ENCODE measurements at places on chromosomes 13 and 19.

- DNase-seq = no peak
Measured at GRCh38 chr13:108402850-108403249, 133.3 kb downstream of the TNFSF13B start.

DNA sequence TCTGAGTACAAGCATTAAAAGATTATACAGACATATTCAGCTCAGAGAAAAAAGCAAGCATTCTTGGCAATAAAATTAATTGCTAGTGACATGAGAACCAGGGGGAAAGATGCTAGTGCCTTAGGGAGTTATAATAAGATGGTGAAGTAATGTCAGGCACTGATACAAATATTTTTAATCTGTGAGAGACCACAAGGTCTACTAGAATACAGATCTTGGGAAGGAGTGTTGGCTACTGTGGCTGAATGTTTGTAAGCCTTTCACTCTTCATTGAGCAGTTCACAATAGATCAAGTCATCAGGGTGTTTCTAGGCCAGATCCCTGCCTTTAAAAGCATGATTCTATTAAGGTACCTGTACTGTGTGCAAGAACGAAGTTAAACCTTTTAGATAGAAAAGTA, 16.4 kb downstream of the FREM2 start:
- DNase-seq = no peak

GRCh38 chr19:6150289-6150688, 14.8 kb downstream of the ACSBG2 start:
- no peak for DNase-seq

- no peak for DNase-seq
Measured at GRCh38 chr13:20331949-20332348, 99.8 kb upstream of the GJB6 start.

DNA sequence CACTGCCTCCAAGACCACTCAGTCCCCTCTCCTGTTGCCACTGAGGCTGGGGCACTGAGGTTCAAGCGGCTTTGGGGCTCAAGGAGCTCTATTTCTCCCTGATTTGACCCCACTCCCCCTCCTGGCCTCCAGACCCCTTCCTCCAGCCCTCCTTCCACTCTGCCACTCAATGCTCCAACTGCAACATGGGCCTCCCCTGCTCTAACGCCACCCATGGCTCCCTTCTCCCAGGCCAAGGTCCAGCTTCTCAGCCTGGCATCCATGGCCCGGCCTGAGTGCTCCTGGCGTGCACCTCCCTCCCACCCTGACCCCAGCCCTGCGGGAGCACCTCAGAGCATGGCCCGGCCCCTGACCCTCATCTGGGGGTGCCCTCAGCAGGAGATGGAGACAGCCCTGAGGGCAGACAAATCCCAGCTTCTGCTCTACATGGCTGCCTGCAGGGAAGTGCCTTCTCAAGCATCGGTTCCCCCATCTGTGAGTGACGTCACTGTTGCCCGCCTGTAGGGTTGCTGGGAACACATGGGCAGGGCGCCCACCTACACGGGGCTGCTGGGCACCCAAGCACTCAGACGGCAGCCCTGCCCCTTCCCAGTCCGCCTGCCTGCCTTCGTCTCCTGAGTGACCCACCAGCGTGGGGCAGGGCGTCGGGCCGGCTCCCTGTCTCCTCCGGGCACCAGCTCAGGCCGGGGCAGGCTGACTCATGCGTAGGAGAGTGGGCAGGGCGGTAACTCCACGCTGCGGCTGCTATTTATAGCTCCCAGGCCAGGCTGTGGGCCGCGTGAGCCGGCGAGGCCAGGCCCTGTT, 1.6 kb upstream of the DIRAS1 start:
- no peak for DNase-seq

- no peak for DNase-seq
Measured at GRCh38 chr13:23985060-23985459, 87.8 kb upstream of the C1QTNF9B start.

DNA sequence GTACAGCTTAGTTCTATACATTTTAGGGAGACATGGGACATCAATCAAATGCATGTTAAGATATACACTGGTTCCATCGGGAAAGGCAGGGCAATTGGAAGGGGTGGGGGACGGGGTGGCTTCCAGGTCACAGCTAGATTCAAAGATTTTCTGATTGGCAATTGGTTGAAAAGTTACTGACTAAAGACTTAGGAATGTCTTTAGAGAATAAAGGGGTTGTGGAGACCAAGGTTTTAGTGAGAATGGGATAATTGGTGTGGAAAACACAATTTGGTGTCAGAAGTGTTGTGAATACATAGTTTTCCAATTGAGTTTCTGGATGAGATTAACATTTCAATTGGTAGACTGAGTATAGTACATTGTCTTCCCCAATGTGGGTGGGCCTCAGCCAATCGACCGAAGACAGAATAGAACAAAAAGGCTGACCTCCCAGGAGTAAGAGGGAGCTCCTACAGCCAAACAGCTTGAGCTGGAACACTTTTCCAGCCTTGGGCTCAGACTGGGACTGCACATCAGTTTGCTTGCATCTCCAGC, 988 bp upstream of the CCDC169 start:
- DNase-seq = peak; percentile 10

GRCh38 chr19:16554776-16555175, 12.5 kb upstream of the CHERP start:
- no peak for DNase-seq

GRCh38 chr13:103006641-103007426, 59.4 kb downstream of the SLC10A2 start:
- peak; percentile 33 for DNase-seq

DNA sequence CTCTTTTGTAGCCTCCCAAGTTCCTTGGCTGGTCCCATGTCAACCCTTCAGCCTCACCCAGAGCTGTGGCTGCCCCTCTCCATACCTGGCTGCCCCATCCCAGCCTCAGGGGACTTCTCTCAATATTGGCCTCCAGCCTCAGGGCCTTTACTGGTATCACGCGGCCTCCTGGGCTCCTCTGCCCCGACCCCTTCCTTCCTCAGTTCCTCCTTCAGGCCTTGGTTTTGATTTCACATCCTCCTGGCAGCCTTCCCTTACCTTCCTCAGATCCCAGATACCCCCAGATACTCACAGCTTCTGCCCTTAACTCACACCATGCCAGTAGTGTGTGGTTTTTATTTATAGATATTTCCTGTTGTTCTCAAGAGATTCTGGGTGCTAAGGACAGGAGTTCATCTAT, 12.8 kb upstream of the SCN1B start:
- DNase-seq = no peak

- DNase-seq = no peak
Measured at GRCh38 chr19:3361384-3362216, 4.8 kb upstream of the NFIC start.

GRCh38 chr13:43316946-43317353, 293.6 kb downstream of the DNAJC15 start:
- peak; percentile 76 for DNase-seq

GRCh38 chr19:35755550-35756376, 1.1 kb downstream of the HSPB6 start:
- peak; percentile 51 for DNase-seq

DNA sequence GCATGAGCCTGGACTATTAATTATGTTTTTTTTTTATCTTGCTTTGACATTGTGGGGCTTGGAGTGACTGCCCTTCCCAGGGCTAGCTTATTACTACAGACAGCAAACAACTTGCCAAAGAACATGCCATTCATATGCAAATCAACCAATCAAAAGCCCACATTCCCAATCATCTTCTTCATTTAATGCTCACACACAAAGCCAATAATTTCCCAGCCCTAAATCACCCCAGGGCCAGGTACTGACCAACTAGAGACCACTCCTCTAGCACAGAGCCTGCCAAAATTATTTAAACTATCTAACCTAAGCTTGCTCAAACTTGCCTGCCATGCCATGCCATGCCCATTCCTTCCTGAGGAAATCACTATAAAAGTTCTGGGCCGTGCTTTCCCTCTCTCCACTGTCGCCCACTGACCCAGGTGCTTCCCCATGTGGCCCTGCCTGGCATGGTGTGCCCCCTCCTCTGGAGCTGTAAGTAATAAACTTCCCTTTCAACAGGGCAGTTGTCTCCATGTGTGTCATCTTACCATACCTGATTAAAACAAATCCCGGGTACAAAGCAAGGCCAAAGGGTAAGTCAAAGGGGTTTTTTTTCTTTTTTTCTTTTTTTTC, 15.7 kb downstream of the PBX4 start:
- DNase-seq = no peak

- no peak for DNase-seq
Measured at GRCh38 chr13:65881561-65882155, 1348.5 kb downstream of the PCDH9 start.

- DNase-seq = peak; percentile 55
Measured at GRCh38 chr19:55546822-55547614, 1.7 kb upstream of the SBK3 start.

DNA sequence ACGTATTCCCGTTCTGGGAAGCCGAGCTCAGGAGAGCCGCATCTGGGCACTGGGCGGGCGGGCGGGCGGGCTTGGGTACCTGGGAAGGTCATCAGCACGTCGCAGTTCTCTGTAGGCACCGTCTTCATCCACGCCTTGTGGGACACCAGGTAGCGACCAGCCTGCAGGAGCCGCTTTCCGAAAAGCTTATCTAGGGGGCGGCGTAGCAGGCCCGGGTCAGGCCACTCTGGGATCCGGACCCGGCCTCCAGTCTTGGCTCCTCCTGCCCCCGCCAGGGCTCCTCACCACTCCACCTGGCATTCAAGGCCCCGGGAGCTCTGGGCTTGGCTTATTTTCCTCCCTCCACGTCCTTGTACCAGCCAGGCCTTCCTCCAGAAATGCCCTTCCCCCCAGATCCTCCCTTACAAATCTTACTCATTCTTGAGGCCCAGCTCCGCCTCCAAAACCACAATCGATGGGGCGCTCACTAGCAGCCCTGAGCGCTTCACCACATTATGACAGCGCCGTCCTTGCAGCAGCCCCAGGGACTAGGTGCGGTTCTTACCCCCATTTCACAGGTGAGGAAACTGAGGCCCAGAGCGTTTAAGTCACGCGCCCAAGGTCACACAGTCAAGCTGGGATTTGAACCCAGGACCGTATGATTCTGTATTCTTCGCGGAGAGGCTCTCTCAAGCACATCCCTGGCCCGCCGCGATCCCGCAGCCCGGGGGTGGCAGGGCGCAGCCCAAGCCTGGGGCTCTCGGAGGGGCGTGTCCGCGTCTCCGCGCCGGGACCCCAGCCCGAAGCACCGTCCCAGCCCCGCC, 843 bp downstream of the ANO8 start:
- peak; percentile 89 for DNase-seq

DNA sequence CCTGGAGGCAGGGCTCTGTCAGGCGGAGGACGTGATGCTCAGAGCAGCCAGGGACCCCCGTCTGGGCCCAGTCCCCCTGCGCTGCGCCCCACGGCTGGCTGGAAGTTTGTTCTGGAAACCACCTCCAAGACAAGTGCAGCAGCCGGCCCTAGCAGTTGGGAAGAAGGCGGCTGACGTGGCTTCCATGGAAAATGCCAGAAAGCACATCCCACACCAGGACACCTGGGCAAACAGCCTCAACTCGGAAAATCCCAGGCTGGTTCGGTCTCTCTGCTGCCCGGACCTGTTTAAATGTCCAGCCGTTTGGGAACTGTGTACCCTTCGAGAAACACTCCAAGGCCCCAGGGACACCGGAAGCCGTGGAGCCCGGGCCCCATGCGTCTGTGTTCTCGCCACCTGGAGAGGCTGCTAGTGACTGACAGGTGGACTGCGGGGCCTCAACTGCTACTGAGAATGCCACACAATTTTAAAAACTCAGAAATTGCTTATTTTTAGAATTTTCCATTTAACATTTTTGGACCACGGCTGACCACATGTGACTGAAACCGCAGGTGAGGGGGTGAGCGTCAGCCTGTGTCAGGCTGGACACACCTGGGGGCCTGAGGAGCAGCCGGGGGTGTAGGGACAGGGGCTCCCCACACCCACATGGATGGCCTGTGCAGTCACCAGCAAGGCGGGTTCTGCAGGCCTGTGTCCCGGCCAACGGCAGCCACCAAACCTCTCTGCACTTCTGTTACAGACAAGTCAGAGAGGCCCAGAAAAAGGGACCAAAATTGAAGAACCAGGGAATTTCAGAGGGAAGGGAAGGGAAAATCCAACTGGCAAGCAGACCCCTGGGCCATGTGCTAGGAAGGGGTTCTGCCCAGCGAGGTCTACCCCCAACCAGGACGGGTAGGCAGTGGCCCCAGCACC, 31.7 kb downstream of the RASA3 start:
- DNase-seq = no peak

- no peak for DNase-seq
Measured at GRCh38 chr13:65763811-65764210, 1466.3 kb downstream of the PCDH9 start.

GRCh38 chr19:39152066-39152465, 26.5 kb downstream of the PAK4 start:
- DNase-seq = no peak

- peak; percentile 36 for DNase-seq
Measured at GRCh38 chr13:49046519-49046918, 70.8 kb downstream of the FNDC3A start.

DNA sequence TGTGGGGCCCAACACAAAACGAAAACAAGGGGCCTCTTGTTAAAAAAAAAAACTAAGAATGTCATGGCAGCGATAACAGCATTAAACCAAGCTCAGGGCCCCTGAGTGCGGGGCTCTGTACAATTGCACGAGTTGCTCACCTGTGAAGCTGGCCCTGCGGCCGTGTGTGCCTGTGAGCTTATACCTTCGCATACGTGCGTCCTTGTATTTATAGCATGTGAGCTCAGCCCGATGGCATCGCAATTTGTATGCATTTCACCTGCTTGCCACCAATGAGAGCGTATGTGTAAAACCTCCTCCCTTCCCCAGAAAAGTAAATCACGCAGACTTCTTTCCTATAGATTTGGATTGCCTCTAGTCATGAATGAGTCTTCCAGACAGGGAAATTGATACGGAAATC, 17.1 kb downstream of the HNRNPM start:
- no peak for DNase-seq

GRCh38 chr19:35122687-35123551, 7.3 kb downstream of the FXYD3 start:
- DNase-seq = no peak

DNA sequence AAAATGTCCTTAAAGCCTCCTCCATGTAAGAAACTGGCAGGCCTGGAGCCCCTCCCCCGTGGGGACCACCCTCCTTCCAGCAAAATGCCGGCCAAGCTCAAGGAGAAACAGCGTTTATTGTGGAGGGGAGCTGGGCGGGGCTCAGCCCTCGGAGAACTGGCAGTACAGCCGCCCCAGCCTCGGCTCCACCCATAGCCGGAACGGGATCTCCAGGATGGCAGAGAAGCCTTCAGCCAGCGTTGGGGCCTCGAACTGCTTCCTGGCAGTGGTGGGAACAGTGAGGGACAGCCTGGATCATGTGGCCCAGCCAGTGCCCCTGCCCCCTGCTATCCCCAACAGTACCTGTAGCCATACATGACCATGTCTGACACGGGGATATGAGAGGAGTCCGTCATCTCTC, 6.3 kb downstream of the PNKP start:
- DNase-seq = peak; percentile 35

GRCh38 chr13:43107780-43108179, 84.4 kb downstream of the DNAJC15 start:
- DNase-seq = peak; percentile 88

DNA sequence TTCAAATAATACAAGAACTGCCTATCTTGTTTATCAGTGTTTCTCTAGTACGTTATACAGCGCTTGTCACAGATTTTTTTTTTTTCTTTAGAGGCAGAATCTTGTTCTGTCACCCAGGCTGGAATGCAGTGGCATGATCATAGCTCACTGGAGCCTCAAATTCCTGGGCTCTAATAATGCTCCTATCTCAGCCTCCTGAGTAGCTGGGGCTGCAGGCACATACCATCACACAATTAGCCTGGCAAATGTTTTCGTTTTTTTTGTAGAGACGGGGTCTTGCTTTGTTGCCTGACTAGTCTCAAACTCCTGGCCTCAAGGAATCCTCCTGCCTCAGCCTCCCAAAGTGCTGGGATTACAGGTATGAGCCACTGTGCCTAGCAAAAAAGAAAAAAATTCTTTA, 66.0 kb upstream of the FREM2 start:
- no peak for DNase-seq

GRCh38 chr19:40312533-40312932, 27.4 kb upstream of the AKT2 start:
- DNase-seq = no peak
